AG04449 (cell line): ENCODE measurements at places on chromosomes 4 and X.

- no peak for DNase-seq
These were observed 123.7 kb downstream of the ANAPC4 start for GRCh38 chr4:25500626-25501316.

DNA sequence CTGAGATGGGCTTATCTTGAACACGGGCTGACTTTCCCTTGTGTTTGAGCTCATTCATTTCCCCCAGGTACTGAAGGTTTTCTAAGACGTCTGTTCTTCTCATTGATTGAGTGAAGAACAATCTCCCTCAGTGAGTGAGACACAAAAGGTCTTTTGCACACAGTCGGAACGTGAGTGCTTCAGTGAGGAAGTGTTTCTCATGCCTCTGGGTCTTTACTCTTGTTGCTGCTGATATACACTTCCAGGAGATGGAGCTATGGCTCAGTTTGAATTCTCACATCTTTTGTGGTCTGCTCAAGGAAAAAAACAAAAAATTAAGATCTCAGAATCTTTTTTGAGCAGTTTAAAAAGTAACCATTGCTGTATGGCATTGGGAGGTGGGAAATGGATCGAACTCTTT is 981.9 kb upstream of the TENM3 start:
- DNase-seq = peak; percentile 3

DNA sequence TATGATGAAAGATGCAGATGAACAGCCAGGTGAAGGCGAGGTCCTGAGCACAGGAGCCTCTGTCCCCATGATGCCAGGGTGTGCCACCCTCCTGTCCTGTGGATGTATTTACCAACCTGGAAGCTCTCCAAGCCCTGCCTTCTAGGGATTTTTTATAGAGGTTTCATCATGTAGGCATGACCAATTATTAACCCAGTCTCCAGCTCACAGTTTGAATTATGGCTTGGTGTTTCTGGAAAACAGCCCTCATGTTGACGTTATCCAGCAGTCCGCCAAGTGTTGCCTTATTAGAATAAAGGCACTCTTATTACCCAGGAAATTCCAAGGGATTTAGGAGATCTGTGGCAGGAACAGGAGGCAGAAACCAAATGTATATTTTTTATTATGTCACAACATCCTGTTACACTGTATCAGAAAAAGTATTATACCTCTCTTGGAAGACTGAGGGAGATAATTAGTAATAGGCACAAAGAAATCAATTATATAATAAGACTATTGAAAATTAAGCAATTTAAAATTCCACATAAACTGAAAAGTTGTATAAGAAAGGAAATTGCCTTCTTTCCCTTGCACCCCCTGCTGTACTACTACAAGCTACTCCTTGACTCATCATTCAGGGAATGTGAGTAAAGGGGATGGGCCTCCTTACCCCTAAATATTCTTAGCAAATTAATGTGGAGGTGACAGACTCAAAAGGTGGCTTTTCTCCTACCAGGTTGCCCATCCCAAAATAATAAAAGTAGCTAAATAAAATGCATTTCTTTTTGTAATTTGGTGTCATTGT is 129.6 kb downstream of the ZNF330 start:
- DNase-seq = peak; percentile 87

DNA sequence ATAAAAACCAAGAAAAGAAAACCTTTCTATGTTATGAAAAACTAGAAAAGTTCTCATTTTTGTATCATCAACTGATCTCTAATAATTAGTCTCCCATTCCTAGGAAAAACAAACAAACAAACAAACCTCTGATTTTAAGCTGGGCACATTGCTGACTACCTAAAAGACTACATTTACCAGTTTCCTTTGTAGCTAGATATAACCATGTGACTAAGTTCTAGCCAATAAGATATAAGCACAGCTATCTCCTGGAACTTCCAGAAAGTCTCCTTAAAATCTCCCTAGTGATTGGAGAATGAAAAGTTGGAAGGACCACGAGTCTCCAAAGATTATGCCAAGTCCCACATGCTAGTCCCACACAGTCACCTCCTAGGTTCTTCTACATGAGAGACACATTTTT is 108.9 kb downstream of the NR3C2 start:
- no peak for DNase-seq

- DNase-seq = no peak
These were observed 7.7 kb downstream of the COL4A5 start for GRCh38 chrX:108447303-108447702.

DNA sequence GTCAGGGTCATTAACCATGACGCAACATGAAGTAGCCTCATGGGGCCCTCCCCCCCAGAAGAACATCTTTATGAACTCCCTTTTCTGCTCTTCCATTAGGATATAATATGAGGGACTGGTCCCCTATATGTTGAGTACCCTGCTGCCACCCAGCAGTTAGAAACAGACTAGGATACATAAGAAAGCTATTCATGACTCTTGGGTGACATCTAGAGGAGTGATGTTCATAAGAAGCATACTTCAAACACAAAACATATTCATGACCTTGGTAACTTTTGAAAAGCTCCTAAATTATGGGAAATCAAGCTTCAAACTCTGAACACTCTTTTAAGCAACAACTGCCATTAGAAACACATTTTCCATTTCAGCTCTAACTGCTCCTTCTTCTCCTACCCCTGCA is 155.2 kb upstream of the SPIN4 start:
- DNase-seq = no peak

- DNase-seq = no peak
These were observed 61.9 kb upstream of the PAGE4 start for GRCh38 chrX:49767236-49767635.

DNA sequence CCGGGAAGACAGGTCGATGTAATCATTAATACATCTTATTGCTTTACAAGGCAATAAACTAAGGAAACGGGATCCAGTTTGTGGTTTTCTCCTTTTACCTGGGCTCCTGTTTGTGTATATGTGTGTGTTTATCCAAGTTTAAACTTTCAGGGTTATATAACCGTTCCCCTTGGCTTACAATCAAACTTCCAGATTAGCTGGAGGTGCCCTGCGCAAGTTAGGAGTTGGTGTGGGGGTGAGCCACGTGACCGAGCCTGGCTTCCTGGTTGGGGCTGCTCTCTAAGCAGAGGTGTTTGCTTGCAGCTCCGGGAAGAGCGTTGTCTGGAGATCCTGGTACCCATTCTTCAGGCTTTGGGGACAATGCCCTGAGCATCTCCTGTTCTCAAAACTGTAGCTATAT is 129.2 kb downstream of the FHDC1 start:
- DNase-seq = no peak

GRCh38 chr4:53931461-53931961 is 132.9 kb downstream of the CHIC2 start:
- DNase-seq = no peak

- DNase-seq = no peak
These were observed 130.5 kb downstream of the ANK2 start for GRCh38 chr4:113179996-113180395.

DNA sequence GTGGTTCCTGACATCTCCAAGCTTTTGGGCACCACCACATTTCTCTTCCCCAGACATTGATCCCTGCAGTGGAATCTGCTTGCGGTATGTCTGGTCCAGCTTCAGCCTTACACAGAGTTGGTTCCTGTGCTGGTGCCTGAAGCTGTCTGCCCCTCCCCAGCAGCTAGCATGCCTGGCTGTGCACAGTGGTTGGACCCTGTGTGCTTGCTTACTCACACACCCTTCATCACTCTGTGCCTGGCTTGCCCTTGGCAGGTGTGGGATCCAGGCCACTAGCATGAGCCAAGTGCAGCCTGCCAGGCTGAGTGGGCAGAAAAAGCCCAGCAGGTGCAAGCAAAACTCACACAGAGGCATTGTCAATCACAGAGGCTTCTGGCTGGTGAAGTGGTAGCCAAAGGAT is 473.8 kb downstream of the ACTRT1 start:
- no peak for DNase-seq

GRCh38 chrX:133970076-133970475 is 15.3 kb downstream of the GPC3 start:
- DNase-seq = no peak

DNA sequence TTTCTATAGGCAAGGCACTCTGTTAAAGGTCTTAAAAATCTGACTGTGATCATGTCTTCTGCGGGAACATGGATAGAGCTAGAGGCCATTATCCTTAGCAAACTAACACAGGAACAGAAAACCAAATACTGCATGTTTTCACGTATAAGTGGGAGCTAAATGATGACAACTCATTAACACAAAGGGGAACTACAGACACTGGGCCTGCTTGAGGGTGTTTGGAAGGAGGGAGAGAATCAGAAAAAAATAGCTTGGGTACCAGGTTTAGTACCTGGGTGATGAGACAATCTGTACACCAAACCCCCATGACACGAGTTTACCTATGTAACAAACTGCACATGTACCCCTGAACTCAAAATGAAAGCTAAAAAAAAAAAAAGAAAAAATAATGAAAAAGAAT is 12.1 kb downstream of the SLC7A11 start:
- DNase-seq = no peak

DNA sequence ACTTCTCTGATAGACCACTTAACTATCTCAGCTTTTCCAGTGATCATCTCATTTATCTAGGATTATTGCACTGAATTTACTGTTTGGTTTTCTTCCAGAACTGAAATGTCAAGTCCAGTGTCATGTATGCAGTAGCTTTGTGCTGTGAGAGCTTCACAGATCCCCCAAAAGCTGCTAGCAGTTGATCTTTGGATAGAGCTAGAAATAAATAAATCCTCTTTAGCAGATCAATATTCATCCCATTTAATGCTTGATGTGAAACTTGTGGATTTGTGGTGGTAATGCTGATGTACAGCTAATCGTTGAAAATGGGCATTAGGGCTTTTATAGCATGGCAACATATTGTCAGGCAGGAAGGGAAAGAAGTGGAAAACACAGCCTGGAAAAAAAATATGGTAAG is 509.6 kb upstream of the FAM241A start:
- no peak for DNase-seq

- no peak for DNase-seq
These were observed 7.5 kb downstream of the DTHD1 start for GRCh38 chr4:36288731-36289426.

GRCh38 chr4:73575660-73576059 is 44.6 kb downstream of the RASSF6 start:
- DNase-seq = no peak

DNA sequence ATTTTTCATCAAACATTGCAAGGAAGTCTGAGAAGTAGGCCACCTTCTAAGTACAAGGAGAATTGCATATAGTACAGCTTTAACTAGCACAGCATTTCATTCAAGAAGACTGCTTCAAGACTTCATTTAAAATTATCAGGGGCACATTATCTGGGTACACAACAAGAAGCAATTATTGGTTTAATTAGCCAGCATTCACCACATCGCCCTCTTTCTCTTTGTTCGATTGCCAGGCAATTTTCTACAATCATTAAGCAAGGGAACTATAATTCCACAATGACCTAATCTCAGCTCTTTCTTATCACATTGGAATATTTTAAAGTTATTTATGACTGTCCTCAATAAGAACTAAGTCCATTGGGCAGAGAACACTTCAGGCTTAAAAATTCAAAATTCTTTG is 1347.1 kb upstream of the PABPC4L start:
- no peak for DNase-seq

DNA sequence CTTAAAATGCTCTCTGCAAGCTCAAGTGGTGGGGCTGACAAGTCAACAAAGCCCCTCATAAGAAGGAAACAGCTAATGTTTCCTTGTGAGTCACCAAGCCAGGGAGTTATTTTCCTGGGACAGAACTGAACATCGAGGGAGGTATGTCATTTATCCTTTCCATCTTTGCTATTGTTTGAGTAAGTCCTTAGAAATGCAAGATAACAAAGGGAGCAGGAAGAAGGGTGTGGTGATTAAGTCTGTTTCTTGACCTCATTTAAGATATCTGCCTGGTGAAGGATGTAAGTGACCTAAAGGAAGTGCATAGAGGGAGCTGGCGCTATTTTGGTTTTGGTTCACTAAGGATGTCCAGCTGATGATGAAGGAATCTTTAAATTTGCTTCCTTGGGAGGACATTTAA is 39.9 kb downstream of the ATG4A start:
- no peak for DNase-seq

DNA sequence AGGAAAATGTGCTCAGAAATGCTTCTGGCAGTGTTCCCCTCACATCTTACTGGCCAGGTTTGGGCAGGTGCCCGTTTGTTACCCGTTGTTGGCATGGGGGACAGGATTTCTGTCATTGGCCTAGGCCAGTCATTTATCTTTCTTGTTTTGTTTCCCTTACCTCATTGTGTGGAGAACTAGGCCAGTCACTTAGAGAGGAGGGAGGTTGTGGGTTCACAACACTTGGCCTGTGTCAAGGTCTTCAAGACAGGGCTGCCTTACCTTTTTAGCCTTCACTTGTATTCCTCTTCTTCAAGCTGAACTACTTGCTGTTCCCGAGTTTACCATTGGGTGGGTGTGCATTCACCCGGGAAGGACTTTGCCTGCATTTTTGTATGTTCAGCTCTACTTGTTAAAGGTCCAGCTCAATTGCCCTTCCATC is 17.7 kb downstream of the SNX25 start:
- DNase-seq = no peak

DNA sequence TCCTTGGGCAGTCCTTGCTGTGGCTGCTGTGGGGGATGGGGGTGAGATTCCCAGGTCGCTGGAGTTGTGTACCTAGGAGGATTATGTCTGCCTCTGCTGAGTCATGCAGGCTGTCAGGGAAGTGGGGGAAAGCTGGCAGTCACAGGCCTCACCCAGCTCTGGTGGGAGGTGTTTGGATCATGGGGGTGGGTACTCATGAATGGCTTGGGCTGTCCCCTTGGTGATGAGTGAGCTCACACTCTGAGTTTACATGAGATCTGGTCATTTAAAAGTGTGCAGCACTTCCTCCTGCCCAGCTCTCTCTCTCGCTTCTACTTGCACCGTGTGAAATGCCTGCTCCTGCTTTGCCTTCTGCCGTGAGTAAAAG is 24.6 kb upstream of the PDLIM3 start:
- DNase-seq = no peak

- DNase-seq = no peak
These were observed 42.5 kb upstream of the BBS12 start for GRCh38 chr4:122689972-122690371.

GRCh38 chrX:37918703-37919102 is 71.3 kb upstream of the DYNLT3 start:
- DNase-seq = no peak

GRCh38 chr4:176533159-176533558 is 213.4 kb downstream of the SPCS3 start:
- DNase-seq = no peak

GRCh38 chr4:73612032-73612431 is 8.2 kb downstream of the RASSF6 start:
- no peak for DNase-seq

GRCh38 chr4:147822128-147822527 is 90.2 kb downstream of the ARHGAP10 start:
- no peak for DNase-seq

GRCh38 chr4:182205306-182205705 is 37.9 kb upstream of the TENM3 start:
- DNase-seq = no peak

DNA sequence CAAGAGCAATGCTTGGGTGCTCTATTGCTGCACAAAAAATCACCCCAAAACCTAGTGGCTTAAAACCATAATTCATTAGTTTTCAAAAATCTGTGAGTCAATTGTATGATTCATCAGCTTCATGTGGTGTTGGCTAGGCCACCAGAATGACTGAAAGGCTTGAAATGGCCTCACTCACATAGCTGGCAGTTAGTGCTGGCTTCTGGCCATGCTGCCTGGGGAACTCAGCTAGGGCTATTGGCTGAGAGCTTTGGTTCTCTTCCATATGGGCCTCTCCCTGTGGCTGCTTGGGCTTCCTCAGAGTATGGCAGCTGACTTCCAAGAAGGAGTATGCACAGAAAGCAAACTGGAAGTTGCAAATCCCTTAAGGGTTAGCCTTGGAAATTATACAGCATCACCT is 3.1 kb upstream of the MTMR1 start:
- DNase-seq = peak; percentile 71
